ENCODE measurements at places on chromosomes 12 and 14.

DNA sequence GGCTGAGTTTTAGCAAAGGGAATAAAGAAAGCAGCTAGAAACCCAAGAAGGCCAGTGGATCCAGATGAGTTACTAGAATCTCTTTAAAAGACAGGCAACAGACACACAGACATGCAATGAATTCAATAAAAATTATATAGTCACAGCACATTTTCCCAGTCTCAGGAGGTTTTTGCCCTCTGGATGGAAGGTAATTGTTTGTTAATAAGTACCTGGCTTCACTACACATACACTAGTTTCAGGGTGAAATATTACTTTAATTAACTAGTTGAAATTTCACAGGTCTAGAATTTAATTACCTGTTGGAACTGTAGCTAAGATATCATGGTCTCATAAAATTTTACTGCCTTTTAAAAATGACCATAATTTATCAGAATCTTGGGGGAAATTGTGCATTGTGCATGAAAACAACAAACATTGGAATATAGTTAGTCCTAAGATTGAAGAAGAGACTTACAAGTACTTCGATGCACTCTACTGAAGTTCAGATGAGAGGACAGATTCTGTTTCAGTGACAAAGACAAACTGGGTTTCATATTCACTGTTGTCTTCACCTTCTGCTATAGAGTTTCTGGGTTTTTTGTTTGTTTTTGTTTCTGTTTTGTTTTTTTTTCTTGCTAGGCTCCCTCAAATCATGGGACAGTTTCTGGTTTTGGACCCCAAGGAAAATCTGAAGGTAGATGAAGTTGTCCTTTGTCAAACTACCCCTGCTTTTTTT is 277.0 kb upstream of the GARIN6 start:
- no peak for DNase-seq

GRCh38 chr12:32273712-32274111 is 125.6 kb upstream of the FGD4 start:
- DNase-seq, result no peak

- peak; percentile 23 for DNase-seq
These were observed 11.6 kb downstream of the PLEKHG3 start for GRCh38 chr14:64715628-64716412.

- peak; percentile 77 for DNase-seq
These were observed 39.0 kb downstream of the ACTN1 start for GRCh38 chr14:68939893-68940613.

DNA sequence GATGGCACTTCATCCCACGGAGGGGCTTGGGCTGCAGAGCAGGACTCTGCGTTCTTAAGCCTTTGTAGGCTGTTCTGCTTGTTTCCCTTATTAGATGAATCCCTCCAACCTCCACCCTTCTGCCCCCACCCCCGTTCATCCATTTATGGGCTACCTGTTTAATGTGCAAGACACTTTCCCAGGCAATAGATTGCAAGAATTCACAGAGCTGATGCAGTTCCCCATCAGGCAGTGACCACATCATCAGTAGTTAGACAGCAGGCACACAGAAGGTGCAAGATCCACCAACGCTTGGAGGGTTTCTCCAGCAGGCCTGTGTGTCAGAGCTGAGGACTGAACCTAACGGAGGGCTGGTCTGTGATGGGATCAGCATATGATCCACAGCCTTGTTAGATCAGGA is 1.2 kb upstream of the C1R start:
- DNase-seq, result no peak

DNA sequence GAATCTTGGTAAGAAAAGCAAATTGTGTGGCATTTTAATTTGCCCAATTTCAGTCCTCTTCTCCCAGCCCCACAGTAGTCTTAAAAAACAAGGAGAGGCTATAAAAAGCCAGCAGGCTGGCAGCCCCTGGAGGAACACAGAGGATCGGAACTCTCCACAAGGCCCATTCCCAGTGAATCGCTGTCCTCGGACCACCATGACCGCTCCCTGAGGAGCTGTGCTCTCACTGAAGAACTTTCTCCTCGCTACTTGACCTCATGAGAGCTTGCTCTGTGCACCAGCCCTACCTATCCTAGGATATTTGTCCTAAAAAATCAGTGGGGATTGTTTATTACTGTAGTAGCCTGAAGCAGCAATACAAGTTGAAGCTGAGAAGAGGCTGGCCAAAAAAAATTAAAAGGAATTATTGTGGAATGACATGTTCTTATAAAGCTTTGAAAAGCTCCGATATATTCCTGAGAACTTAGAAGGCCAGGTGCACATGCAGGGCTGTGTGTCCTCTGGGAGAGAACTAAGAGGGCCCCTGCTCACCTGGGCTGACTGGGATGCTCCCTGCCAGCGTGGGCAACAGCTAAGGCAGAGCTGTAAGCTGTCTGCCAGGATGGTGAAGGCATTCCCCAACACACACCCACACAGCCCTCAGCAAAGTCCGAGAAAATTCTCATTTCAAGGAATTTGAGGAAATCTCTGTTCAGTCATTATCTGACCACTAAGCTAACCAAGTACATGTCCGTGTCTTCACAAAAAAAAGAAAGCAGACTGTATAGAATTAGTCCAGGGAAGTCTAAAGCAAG is 148.8 kb upstream of the SFSWAP start:
- no peak for DNase-seq

- DNase-seq, result no peak
These were observed 106.9 kb upstream of the LRIG3 start for GRCh38 chr12:59027199-59027598.

- DNase-seq, result no peak
These were observed 11.6 kb upstream of the HAL start for GRCh38 chr12:96007729-96008128.

DNA sequence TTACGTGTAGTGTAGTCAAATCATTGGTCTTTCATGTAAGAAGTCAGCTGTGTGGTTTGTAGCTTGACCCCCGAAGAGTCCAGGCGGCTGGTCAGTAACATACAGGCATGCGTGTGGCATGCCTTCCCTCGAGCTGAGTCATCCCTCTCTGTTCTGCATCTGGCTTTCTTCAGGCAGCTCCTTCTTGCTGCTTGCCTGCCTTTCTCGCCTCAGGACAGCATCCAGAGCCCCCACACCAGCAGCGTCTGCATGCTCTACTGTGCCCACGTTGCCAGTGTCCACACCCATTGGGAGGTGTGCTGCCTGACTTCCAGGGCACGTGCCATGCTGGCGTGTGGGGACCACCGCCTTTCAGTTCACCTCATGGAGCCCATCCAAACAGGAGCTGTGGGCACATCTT is 96.8 kb downstream of the EP400 start:
- peak; percentile 33 for DNase-seq

DNA sequence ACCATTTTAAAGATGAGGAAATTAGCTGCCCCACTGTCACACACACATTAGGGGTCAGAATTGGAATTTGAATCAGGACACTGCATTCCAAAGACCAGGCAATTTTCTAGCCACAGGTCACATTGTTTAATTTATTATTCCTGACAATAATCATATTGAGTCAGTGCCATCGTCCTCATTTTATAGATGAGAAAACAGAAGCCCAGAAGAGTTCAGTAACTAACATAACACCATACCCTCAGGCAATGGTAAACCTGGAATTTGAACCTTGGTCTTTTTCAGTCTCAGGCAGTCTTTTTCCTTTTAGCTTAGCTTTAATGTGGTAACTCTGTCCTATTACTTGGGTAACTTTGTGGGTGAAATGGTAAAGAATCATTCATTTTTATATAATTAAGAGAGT is 330.3 kb upstream of the SYT1 start:
- no peak for DNase-seq

- DNase-seq, result no peak
These were observed 12.0 kb upstream of the PCNX4 start for GRCh38 chr14:60079723-60080122.

- no peak for DNase-seq
These were observed 14.1 kb upstream of the GPRC5A start for GRCh38 chr12:12877153-12877768.

GRCh38 chr14:103606963-103607668 is 21.9 kb upstream of the KLC1 start:
- DNase-seq, result peak; percentile 80

GRCh38 chr12:121534495-121535148 is 46.2 kb downstream of the KDM2B start:
- no peak for DNase-seq

GRCh38 chr12:133222211-133222610 is 13.5 kb downstream of the ANHX start:
- no peak for DNase-seq

GRCh38 chr12:64736771-64737170 is 22.4 kb downstream of the GNS start:
- no peak for DNase-seq

GRCh38 chr12:51837286-51837685 is 11.2 kb downstream of the FIGNL2 start:
- no peak for DNase-seq

GRCh38 chr12:47576289-47576945 is 129.4 kb downstream of the RPAP3 start:
- no peak for DNase-seq

DNA sequence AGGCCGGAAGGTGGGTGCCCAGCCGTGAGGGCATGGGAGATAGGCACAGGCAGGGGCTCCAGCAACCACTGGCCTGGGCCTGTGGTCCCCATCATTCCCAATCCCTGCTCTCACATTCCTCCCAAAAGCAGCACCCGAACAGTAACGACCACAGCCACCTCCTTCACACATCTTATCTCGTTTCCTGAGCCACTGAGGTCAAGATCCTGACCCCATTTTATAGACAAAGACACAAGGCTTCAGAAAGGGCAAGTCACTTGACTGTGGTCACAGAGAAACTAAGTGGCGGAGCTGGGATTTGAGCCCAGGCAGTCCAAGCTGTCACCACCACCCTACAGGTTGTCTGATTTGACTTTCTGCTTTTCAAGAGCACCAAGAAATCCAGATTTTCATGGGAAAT is 38.9 kb downstream of the DTX1 start:
- no peak for DNase-seq

DNA sequence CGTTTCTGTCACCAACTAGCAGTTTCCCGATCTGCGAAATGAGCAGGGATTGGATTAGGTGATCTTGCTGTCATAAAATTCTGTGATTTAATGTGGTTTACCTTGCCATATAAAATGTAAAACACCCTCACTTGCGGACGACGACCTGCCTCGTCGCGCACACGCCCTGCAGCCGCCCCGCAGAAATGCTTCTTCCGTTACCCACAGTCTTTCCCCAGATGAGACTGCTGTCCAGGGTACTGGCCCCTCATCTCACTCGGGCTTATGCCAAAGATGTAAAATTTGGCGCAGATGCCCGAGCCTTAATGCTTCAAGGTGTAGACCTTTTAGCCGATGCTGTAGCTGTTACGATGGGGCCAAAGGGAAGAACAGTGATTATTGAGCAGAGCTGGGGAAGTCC is 17.7 kb upstream of the FOXJ2 start:
- DNase-seq, result no peak

- no peak for DNase-seq
These were observed 1.7 kb downstream of the PLEK2 start for GRCh38 chr14:67410313-67410712.

GRCh38 chr12:23039834-23040233 is 414.9 kb downstream of the ETNK1 start:
- DNase-seq, result no peak

DNA sequence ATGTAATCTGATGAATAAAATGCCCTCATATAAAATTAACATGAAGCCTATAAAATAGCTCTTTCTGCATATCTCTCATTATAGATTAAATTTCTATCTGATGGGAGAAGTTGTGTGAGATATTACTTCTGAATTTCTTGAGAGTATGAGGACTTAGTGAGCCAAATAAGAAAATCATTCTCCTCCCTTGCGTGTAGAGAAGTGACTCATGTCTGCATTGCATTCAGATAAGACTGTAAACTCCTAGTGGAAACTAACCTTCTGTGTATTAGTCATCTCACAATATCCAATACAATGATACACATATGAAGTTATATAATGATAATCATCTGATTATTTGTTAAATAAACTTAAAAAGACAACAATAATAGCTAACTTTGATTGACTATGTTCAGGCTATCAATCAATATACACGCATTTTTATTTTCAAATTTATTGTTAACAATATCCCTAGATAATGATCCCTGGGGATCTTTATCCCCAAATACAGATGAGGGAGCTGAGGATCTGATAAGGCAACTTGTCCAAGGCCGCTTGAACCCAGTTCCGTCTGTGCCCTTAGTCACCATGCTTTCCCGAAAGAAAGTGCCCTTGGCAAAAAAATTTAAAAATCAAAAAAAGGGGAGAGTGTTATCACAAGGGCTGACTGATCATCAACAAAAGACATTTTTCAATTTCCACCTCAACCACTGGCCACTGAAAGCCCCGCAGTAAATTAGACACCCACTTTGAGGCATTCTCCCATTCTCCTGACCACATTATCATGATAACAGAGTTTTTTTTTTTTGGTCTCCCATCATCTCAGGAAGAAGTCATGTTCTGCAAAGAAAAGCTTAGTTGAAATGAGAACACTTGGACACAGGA is 189.2 kb upstream of the RASSF8 start:
- no peak for DNase-seq

GRCh38 chr12:94172031-94172430 is 23.7 kb downstream of the PLXNC1 start:
- DNase-seq, result no peak

GRCh38 chr14:92693998-92694795 is 54.2 kb downstream of the LGMN start:
- no peak for DNase-seq

DNA sequence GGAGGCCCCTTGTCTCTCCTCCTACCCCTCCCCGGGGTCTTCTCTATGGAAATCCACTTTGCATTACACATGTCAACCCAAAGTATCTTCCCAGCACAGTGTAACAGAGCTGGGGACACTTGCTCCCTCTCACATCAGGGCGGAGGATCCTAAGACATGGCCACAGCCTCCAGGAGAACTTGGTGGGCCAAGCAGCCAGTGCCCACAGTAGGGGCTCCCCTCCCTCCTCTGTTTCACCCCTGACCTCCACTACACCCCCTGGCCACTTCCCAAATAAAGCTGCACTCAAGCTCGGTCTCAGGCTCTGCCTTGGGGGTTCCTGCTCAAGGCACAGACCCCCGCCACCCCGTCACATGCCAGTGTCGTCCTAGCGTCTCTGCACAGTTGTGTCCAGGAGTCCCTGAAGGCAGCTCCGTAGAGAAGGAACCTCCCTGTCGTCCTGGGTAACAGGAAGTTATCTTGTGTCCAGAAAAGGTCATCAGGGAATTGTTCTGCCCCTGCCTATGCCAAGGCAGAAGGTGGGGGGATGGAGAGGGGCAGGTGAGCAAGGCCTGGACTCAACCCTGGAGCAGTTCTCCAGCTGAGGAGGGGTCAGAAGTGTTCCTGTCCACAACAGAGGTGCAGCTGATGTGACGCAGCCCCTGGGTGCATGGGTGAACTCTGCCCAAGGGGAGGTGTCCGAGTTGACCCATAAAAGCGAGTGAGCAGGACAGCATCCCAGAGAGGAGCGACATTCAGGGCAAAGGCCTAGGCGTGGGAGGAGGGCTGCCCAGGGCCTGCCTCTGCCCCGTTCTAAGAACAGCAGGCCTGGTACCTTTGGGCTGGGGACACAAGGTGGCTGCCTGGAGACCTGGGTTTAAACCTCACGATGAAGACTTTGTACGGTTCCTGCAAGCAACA is 25.5 kb downstream of the DIO3 start:
- no peak for DNase-seq

Measured in uterus (tissue), 4 donors.